T-helper 9 cell (primary cell): ENCODE measurements at places on chromosomes 1 and 21.

GRCh38 chr1:6171548-6172124 is 8.5 kb downstream of the CHD5 start:
- DNase-seq, result no peak

DNA sequence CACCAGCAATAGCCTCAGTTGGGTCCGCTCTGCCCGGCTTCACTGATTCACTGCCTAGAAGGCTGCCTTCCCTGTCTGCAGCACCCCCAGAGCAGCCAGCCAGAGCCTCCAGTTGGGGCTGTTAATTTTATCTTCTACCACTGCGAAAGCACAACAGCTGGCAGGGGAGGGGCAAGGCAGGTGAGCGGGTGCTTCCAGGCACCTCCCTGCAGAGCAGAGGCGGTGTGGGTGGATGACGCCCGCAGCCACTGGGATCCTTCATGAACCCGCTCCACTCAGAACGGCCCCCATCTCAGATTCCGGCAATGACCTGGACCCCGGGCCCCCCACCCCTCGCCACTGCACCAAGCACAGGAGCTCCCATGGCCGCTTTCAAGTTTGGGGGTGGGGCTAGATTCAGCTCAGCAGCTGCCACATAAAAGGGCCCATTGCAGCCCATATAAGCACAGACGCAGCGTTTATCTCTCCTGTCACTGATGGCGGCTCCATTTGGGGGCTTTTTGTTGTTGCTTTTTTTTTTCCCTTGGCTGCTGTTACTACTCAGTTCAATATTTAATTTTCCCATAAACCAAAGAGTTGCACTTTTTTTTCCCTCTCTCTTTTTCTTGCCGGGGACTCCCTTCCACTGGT is 128.0 kb upstream of the KLHDC7A start:
- DNase-seq, result no peak

GRCh38 chr1:204758601-204759000 is 73.1 kb upstream of the LRRN2 start:
- DNase-seq, result no peak

GRCh38 chr1:235199441-235199840 is 38.4 kb upstream of the RBM34 start:
- DNase-seq, result no peak

DNA sequence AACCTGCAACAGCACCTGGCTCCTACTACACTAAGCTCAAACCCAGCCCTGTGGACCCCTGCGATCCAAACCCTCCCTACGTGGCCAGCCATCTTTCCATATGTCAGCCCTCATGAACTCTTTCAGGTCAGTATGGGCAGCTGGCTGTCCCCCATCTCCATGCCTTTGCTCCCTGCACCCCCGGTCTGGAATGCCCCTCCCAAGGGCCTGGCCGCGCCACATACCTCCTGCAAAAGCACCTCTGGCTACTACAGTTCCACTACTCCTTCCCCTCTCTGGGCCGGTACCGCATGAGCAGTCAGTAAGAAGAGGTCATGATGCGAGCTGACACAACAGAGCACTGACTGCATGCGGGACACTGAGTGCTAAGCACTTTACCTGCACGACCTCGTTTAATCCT is 10.0 kb upstream of the TAGLN2 start:
- DNase-seq, result no peak
